Activated T-cell treated with anti-CD3 and anti-CD28 coated beads for 1 hour (primary cell): ENCODE measurements at places on chromosomes 7 and 10.

DNA sequence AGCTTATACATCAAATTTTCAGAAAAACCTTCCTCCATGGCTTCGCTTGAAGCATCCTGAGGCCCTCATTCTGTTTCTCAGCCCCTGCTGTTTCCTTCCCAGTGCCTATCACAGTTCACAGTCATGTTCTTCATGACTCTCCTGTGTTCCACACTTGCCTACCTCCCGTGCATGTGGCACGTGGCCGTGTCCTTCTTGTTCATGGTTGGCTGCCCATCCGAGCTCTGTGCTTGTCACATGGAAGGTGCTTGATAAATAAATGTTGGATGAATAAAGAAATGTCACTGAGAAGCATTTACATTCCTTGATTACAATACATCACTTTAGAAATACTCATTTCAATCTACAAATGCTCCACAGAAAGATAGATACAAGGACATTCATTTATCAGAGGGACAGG lies 23.7 kb upstream of the EGFR start:
- no peak for DNase-seq

- no peak for DNase-seq
Observed at GRCh38 chr7:65379318-65379717, 5.7 kb downstream of the ZNF92 start.

DNA sequence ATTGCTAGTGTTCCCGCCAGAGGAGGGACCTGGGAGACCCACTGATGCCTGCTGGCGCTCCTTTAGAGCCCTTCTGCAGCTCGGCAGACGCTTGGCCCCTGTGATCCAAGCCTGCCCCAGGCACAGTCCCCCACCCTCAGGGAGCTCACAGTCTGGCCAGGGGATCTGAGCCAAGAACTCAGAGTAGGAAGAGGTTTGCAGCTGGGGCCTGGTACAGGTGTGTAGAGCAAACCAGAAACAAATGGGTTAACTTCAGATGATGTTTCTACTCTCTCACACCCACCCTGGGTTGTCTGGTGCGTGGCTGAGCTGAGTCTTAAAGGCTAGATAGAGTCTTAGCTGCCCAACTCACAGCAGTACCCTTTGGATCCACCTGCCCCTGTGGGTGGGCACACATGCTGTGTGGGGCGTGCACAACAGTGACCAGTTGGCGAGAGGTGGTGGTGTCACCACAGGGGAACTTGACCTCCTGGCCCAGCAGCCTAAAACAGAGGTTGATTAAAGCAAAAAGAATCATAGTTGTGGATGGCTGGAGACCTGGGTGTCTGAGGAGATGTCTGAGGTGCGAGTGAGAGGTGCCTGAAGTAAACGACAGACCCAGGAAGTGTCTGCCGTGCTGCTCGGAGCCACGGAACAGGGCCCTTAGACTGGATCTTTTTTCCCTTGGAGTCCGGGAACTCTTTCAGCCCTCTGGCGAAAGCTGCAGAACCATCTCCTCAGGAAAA lies 31.2 kb upstream of the SRGN start:
- DNase-seq: no peak

- no peak for DNase-seq
Observed at GRCh38 chr7:148374396-148375259, 215.9 kb upstream of the C7orf33 start.

DNA sequence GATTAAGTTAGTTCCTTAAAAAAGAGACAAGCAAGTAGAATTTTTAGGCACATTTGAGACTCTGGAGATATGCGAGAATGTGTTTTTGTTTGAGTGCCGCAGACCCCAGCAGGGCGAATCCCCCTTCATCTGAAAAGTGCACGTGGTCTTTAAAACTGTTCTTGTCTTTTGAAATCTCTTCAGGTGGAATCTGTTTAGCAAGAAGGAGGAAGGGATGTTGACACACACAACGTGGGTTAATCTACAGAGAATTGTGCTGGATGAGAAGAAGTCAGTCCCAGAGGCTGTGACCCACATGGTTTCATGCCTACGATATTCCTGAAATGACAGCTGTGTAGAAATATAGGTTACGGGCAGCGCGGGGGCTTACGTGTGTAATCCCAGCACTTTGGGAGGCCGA lies 27.1 kb upstream of the ZFAND2A start:
- DNase-seq: no peak

DNA sequence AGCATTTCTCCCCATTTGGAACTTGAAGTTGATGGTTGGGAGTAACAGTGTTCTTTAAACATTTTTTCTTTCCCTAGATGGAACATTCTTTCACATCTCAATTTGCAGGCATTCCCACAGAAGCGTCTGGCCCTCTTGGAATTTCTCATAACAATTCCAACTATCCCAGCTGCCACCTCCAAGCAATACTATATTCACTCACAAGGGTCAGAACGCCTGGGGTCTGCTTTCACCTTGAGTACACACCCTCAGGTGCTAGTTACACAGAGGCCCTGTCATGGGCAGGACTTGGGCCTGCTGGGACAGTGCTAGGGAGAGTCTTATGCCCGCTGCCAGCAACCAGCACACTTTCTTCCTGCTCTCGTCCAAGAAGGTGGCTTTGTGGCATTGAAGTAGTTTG lies 136.5 kb downstream of the JCAD start:
- DNase-seq: no peak

- DNase-seq: no peak
Observed at GRCh38 chr7:52958621-52959140, 76.8 kb upstream of the POM121L12 start.

DNA sequence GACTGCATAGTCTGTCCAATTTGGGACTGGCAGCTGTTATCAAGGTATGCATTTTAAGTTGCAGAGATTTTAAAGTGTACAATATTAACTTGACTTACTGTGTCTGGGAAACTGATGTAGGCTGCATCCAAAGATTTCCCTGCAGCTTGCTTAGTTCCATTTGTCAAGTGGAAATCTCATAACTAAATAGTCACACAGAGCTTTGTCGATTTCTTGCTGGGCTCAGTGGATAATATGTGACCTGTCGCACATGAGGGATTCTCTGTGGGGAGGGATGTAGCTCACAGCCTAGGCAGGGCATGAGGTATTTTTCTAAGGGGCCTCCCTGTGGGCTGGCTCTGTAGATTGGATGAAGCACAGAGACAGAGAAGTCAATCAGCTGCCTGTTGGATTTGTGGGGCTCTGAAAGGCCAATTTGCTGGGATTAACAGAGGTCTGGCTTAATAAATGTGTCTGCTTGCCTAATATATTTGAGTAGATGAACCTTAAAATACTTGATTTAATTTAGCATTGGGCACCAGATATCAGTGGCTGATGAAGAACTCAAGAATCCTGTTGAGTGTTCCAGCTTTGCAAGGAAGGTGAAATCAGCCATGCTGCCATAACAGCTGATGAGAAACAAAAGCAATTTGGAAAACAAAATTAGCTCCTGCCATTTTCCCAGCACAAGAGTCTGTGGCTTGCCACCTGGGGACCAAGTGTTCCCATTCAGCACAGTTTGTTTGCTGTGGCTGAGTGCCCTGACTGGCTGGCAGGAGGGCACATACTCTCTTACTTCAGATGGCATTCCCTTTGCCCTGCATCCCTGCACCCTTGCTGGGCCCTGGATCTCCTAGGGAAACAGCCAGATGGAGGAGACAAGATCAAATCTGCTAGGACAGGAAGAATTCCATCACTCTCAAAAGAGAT lies 598.5 kb downstream of the SORCS3 start:
- DNase-seq: no peak
